ENCODE measurements at places on chromosomes 13 and 19.
A peak's percentile ranks its signal among the peaks of the same experiment; 100 is the strongest.

DNA sequence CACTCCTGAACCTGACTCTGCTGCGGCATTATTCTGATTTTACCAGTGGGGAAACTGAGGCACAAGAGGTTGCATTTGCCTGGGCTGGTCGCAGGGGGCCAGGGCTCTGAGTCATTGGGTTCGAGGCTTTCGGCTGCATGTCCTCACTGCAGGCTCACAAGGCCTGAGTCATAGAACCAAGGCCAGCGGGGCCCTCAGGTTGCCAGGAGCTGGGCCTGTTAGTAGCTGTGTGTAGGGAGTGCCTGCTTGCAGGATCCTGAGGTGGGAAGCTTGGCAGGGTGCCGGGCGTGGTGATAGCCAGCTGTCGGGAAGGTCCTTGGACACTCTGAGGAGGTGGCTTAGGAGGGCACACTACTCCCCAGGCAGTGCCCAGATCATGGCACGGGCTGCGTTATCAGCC lies 21.6 kb upstream of the F2RL3 start:
- no peak for DNase-seq

DNA sequence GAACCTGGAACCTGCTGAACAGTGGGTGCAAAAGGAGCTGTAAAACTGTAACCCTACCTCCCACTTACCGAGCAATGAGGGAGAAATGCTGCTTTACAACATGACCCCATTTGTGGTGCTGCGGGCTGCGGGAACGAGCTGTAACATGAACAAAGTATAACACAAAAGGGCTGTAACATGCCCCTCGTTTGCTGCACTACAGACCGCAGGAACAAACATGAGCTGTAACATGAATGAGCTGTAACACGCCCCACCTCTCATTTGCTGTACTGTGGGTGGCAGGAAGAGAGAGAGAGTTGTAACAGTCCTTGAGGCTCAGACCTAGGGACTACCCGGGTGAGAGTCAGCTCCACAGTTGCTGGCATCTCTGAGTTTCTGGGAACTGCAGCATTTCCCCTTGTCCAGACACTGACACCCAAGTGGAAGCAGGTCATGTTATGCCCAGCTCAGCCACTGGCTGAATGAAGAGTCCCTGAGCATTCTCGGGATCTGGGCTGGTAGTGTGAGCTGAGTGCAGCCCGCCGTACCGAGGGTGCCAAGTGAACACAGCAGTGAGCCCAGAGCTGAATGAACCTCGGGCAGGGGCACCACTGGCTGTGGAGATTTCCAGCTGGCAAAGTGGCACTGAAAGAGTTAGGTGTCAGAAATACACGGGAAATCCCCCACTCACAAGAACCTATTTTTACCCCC lies 1385.3 kb upstream of the SPRY2 start:
- DNase-seq, result no peak

DNA sequence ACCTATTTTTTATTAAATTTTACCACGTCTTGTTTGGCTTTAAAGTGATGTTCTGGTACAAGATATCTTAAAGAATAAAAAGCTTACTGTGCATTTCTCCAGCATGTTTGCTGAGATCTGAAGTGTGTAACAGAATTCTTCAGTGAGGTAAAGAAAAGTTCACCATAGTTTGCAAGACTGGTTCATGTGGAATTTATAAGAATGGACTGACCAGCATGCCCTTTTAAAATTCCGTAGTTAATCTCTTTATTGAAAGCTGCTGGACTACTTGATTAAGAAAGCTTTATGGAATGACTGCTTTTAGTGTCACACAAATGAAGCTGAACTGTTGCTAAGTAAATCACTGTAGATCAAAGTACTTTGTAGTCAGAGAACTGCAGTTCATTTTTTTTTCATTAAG lies 119.2 kb downstream of the GPC6 start:
- no peak for DNase-seq

- peak; percentile 14 for DNase-seq
These were observed 13.9 kb downstream of the APLP1 start for GRCh38 chr19:35882114-35882832.

DNA sequence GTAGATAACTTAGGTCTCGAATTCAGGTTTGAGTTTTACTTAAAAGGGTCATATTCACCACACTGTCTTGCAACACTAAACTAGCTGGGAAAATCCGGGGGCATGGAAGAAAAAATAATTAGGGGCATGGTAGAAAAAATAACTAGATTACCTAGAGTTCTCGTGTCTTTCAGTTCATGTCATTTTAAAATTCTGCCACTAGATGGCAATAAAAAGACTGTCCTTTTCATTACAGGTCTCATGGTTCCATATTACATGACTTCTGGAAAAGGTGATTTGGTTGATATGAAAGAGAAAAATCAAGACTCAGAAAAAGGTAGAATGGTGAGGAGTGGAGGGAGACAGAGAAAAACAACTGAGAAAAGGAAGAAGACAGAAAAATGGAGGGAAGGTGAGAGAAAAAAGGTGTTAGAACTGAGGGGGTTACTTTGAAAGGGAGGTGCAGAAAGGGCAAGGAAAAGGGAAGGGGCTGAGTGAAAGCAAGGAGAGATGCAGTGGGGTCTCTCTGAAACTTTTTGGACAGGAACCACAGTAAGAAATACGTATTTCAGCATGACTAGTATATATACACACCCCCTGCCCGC lies 299.0 kb downstream of the KLF12 start:
- peak; percentile 8 for DNase-seq

DNA sequence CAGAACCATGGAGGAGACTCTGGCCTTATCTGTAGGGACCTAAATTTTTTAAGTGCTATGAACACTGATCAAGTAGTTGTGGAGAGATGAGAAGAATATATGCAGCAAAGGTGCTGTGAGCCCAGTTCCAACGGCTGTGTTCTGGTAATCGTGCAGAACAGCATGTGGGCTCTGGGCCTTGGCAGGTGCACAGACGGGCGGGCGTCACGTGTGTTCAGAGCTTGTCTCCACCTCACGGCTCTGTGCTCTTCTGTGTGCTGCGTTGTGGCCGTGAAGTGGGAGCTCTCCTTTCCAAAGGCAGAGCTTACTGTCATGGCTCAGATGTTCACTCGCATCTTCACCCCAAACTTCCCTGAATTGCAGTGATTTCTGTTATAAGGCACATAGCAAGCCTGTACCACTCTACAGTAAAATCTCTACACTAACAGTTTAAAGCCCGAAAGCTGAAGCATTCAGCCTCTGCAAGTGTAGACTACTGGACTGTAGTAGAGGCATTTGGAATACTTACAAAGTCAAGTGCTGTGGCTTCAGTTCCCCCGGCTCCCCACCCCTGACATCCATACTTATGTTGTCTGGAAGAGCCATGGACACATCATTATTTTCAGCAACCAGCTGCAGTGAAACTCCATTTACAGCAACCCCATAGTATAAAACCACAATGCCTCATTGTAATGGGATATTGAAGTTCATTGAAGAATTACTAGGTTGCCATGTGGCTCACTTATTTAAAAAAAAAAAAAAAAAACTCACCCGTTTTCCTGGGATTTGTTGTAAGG lies 27.5 kb upstream of the TEX29 start:
- no peak for DNase-seq

DNA sequence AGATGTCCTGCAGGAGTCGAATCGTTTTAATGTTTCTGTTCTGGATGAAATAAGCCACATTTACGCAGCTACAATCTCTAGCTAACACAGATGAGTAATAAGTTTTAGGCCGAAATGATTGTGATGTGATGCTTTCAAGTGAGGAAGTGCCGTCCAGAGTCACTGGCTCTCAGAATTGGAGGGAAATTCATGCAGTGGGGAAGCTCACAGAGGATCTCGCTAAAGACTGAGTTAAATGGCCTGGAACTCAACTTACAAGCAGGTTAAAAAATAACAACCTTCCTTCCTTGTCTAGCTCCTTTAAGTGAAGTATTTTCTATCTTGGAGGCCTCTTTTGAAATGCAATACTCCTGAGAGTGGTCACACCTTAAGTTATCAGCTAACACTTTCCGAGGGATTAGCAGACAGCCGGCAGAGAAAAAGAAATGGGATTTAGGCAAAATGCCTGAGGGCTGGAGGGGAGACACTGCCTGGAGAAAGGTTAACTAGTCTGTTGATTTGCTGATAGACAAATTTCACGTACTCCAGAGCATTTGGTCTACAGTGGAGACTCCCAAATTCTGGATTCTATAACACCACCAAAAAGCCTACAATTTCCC lies 74.2 kb downstream of the IRS2 start:
- DNase-seq, result no peak

- no peak for DNase-seq
These were observed 30.8 kb downstream of the KLF2 start for GRCh38 chr19:16355293-16356043.

GRCh38 chr19:1851654-1852580 lies 3.6 kb upstream of the REXO1 start:
- no peak for DNase-seq

GRCh38 chr19:35462476-35462953 lies 14.5 kb downstream of the FFAR2 start:
- no peak for DNase-seq

DNA sequence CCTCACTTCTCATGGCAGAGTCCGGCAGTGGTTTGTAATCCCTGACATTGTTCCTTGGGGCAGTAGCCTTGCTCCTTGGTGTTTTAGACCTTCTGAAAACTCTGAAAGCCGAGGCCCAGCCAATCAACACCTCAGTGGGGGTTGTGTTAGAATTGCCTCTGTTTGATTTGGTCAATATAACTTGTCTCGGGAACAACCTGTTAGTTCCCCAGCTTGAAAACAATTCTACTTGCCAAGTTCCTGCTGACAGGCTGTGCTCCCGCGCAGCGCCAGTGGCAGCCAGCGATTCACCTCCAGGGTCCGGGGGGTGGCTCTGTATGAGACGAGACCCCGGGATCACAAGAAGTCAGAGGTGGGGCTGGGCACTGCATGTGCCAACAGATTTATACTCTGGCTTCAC lies 81.4 kb upstream of the MEDAG start:
- no peak for DNase-seq

- no peak for DNase-seq
These were observed 508 bp upstream of the ZNF44 start for GRCh38 chr19:12295191-12295590.

DNA sequence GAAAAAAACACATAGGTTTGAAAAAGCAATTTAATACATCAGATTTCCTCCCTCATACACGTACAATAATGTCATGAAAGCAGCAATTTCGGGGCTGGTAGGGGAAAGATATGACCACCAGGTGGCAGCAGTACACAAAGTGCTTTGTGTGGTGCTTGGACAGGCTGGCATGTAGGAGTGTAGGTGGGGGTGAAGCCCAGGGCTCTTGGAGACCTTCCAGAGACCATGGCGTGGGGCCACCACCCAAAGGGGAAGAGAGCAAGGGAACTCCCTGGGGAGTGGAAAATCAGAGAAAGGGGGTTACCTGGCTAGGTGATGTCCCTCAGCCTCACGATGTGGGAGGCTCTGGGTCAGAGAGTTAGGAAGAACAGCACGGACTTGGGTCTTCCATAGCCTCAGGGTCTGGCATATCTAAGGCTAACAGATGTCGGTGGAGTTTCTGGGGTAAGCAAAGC lies 11.8 kb upstream of the CCNA1 start:
- peak; percentile 24 for DNase-seq

DNA sequence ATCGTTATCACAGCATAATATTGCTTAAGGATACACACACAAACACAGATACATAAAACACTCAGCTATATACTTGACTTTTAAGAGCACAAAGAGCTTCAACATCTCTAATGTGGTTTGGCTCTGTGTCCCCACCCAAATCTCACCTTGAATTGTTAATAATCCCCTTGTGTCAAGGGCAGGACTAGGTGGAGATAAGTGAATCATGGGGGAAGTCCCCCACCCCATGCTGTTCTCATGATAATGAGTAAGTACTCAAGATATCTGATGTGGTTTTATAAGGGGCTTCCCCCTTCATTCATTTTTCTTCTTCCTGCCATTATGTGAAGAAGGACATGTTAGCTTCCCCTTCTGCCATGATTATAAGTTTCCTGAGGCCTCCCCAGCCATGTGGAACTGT lies 481.4 kb downstream of the PCDH9 start:
- no peak for DNase-seq

- peak; percentile 18 for DNase-seq
These were observed 231.5 kb upstream of the SPRY2 start for GRCh38 chr13:80572308-80572922.

DNA sequence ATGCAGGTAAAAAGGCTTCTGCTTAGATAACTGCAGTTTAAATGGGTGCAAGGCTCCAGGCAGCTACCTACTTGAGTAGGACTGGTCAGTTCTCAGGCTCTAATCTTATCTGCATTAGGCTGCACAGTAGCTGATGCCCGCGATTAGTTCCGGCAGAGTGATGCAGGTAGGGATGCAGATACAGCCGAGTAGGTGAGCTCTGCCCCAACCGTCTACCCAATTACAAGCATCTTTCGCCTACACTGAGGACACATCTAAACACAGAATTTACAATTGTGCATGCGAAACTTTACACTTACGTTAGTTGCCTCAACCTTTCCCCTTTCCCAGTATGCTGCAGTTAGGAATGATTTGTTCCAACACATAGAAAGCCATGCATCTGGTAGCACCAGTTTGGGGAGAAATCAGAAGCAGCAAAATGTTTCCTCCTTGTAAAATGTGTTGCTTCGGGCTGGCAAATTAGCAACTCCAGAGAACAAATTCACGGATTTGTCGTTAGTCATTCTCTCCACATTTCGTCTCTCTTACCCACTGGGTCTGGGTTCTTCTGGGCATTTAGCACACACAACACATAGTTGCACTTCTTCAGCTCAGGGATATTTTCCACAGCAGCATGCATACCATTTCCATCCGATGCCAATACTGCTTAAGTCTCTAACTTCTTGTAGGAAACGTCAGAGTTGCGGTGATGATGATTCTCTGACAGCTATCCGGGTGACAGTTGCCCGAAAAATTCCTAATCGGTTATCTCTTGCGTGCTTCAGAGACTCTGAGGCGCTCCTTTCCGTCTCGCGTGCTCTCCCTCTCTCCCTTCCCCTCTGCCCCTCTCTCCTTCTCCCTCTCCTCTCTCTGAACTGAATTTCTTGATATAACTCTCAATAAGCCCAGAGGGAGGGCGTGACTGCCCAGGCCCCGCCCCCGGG lies at the start of gene PCDH9:
Gene PCDH9, minus strand, starts transcription at position 856 of the 923 bp plus-strand sequence. CDS start 1,896 bp downstream, outside the sequence.
- no peak for DNase-seq

- peak; percentile 32 for DNase-seq
These were observed 53.9 kb upstream of the CEACAM21 start for GRCh38 chr19:41521931-41522555.

- no peak for DNase-seq
These were observed 11.4 kb upstream of the STARD13 start for GRCh38 chr13:33296793-33297425.

- DNase-seq, result no peak
These were observed 1.4 kb downstream of the FGF9 start for GRCh38 chr13:21672287-21672680.

DNA sequence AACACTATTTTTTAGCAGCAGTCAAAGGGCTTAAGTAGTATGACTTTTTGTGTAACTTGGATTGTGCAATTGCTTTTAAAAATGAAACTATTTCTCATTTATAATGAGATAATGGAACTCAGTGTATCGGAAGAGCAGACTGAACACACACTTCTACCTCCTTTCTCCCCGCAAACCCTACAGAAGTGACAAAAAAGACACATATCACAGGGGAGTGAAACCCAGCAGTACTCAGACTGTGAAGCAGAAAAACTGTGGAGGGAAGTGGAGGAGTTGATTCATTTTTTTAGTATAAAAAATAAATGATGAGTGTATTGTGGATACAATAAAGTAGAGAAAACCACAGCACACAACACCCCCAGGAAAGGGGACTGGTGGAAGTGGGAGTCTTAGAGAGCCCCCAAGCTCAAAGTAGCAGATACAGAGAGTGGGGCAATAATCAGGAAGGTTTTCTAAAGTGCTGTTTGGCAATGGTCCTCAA lies 9.7 kb downstream of the LPAR6 start:
- no peak for DNase-seq

- DNase-seq, result no peak
These were observed 143.6 kb upstream of the SERP2 start for GRCh38 chr13:44230071-44230470.

- DNase-seq, result no peak
These were observed 995 bp upstream of the MKNK2 start for GRCh38 chr19:2051773-2052704.

All from NCI-H1105 (cell line).